Activated naive CD4-positive, alpha-beta T cell treated with Interleukin-2 at 50 U/mL for 16 hours (primary cell): ENCODE measurements at places on chromosomes 3 and 15.
A peak's percentile ranks its signal among the peaks of the same experiment; 100 is the strongest.

GRCh38 chr3:59049671-59050331 is at the start of gene CFAP20DC:
Gene CFAP20DC, minus strand, starts transcription at chr3:59050025. Its CDS starts 394 bp downstream, at chr3:59049631.
- DNase-seq = peak; percentile 88

- no peak for DNase-seq
Measured at GRCh38 chr3:11415099-11415498, 142.9 kb downstream of the ATG7 start.

DNA sequence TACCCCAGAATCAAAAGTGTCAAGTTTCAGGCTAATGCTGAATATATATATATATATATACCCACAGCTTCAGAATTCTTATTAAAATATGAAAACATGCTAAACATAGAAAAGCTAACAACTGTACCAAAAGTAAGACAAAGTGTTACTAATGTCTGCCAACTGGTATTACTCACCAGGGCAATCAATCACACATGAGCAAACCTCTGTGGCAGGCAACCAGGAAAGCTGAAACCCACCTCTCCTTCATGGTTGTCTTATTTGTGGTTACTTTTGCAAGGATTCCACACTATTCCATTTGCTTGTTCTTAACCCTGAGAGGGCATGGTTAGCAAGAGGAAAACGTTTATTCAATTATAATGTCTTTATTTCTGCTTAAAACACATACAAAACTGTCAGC is 512.3 kb upstream of the MDFIC2 start:
- DNase-seq = no peak

DNA sequence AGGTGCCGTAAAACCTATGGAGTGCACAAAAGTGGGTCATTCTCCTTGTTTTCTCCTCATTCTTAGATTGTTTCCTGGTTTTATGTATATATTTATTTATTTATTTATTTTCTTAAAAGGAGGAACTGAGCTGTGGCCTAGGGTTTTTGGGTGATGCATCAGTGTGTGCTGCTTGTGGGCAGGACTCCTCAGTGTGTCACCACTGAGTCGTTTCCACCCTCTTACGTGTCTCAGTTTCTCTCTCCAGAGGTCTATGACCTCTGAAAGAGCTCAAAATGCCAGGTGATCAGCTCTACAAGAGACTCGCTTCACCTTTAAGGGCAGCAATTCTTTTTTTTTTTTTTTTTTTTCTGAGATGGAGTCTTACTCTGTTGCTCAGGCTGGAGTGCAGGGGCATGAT is 72.9 kb downstream of the CD200 start:
- peak; percentile 18 for DNase-seq

GRCh38 chr3:113728661-113729060 is 17.4 kb downstream of the NAA50 start:
- no peak for DNase-seq
